ENCODE measurements at places on chromosomes 13 and 19. TPM values are rescaled to one million over a fixed set of nuclear protein-coding genes. Genes with fewer than 3 reads are reported as not detected.
A peak's percentile ranks its signal among the peaks of the same experiment; 100 is the strongest.

DNA sequence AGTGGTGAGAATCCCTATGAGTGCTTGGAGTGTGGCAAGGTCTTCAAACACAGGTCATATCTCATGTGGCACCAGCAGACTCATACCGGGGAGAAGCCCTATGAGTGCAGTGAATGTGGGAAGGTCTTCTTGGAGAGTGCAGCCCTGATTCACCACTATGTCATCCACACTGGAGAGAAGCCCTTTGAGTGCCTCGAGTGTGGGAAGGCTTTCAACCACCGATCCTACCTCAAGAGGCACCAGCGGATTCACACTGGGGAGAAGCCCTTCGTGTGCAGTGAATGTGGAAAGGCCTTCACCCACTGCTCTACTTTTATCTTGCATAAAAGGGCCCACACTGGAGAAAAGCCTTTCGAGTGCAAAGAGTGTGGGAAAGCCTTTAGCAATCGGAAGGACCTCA is 18.7 kb upstream of the AURKC start:
- no peak for DNase-seq

Gene AP1M2
- not detected for total RNA-seq

Gene TTC9B
- not detected for total RNA-seq

- DNase-seq: peak; percentile 94
Observed at GRCh38 chr19:58033741-58034476, at the start of gene ZSCAN1. TSS of gene ZSCAN1 (plus strand) at chr19:58034025. CDS start at chr19:58037837, 3,812 bp downstream.

Gene DACH1
- total RNA-seq: 3.5 TPM

- no peak for DNase-seq
Observed at GRCh38 chr13:52085421-52085820, 43.5 kb downstream of the NEK5 start.

- no peak for DNase-seq
Observed at GRCh38 chr19:45809643-45810159, 5.4 kb downstream of the RSPH6A start.

GRCh38 chr19:32624410-32624809 is 43.4 kb downstream of the PDCD5 start:
- no peak for DNase-seq

Gene RGS9BP
- total RNA-seq: 15.3 TPM

Gene ADGRL1
- 24.0 TPM for total RNA-seq

DNA sequence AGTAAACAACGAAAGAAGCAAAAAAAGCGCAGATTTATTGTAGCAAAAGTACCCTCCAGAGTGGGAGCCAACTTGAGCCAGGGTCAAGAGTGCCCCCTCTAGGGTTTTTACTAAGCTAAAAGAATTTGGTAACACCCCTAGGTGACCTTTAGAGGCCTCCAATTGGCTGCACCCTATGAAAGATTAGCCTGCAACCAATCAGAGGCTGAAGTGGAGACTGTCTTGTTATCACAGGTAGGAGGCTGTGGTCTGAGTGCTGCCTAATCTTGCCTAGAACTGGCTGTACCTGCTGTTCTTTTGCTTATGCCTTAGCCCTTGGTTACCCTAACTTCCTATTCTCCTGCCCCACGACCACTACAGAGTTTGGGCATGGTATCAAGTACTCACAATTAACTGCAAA is 38.3 kb downstream of the ANKRD10 start:
- no peak for DNase-seq

Gene ZFP82
- 5.0 TPM for total RNA-seq

- no peak for DNase-seq
Observed at GRCh38 chr13:51336746-51337145, 2.7 kb upstream of the SERPINE3 start.

DNA sequence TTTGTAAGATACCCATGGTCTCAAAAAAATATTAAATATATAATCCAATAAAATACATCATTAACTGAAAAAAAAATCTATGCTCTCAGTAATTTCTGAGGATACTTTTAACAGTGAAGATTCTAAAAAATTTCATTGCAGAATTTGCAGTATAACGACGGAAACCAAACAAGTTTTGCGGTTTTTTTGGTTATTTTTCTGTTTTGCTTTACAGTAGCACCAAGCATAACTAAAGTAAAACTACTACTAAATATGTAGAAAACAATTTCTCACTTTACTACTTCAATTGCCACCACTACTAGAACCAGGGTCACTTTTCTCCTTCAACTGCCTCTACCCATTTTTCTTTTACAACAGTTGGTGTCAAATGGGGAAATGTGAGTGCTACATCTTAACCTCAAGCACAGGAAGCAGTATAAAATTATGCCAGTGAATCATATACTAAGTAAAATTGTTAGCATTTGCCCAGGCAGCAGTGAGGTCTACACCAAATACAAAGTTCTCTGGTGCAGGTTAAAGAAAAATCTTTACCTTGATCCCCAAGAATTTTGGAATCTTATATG is 24.1 kb downstream of the MICU2 start:
- DNase-seq: no peak

GRCh38 chr13:96744367-96745331 is 249.6 kb downstream of the OXGR1 start:
- DNase-seq: no peak

GRCh38 chr19:55132453-55133129 is 15.2 kb upstream of the PPP1R12C start:
- DNase-seq: no peak

Gene KLK4
- total RNA-seq: not detected

DNA sequence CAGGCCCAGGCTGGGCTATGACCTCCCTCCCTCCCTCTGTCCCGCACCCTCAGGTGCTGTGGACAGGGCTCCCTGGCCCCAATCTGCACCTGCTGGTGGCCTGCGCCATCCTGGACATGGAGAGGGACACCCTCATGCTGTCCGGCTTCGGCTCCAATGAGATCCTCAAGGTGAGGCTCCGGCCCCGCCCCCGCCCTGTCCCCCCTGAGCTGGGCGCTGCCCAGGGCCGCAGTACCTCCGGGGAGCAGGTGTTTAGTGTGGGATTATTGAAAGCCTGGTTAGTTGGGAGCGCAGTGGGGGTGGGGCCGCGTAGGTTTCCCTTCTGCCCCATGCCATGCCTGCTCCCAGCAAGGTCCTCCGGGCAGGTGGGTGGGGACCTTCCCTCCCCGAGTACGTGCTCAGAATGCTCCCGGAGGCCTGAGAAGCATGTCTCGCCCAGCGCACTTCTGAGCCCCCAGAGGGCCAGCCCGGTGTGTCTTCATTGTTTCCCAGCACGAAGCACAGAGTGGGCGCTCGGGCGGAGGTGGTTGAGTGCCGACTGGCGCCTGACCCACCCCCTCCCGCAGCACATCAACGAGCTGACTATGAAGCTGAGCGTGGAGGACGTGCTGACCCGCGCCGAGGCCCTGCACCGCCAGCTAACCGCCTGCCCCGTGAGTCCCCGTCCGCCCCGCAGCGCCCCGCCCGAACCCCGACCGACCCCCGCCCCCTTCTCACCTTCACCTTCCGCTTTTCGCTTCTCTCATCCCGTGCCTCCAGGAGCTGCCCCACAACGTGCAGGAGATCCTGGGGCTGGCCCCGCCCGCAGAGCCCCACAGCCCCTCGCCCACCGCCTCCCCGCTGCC is 8.8 kb downstream of the IL4I1 start:
- DNase-seq: no peak

DNA sequence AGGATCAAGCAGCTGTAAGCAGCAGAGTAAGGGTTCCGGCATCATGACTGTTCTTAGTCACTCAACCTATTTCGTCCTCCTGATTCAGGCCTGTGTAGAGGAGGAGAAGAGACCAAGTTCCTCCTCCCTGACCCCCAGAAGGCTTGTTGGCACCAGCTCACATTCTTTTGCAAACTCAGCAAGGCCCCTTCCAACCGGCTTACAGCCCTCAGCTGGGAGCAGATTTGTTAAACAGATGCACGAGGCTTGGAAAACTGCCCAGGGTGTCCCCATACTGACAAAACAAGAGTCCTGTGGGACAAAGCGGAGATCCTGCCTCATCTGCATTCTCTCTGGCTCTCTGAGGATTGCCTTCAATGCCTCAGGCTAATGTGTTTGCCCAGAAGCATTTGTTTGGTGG is 113.2 kb upstream of the SOX21 start:
- DNase-seq: peak; percentile 64

DNA sequence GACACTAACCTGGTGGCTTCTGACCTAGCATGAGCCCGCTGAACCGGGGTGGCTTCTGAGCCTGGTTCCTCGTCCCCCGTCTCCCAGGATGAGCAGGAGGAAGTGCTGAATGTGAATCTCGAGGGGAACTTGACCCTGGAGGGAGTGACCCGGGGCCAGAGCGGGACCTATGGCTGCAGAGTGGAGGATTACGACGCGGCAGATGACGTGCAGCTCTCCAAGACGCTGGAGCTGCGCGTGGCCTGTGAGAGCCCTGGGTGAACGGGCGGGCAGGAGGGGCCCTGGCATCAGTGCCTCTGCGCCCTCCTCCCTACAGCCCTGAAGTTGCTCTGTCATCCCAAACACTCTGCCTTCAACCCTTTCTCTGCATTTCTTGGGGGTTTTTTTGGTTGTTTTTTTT is 5.6 kb downstream of the BCAM start:
- no peak for DNase-seq

- no peak for DNase-seq
Observed at GRCh38 chr13:50626101-50626547, 217.4 kb downstream of the DLEU7 start.

DNA sequence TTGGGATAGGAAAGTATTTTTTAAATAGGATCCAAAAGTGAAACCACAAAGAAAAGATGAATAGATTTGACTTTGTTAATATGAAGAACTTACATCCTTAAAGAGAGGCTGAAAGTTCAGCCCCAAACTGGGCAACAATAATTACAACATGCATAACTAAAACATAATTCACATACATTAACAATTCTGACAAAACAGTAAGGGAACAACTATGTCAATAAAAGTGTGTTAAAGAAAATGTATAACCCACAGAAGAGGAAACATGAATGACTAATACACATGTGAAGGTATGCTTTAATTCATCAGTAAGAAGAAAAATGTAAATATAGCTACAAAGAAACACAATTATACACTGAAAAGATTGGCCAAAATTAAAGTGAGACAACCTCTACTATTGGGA is 1597.6 kb upstream of the MIR17HG start:
- no peak for DNase-seq

Gene ZNF846
- total RNA-seq: 10.8 TPM

GRCh38 chr13:75760131-75761021 is 124.2 kb downstream of the LMO7 start:
- DNase-seq: no peak

GRCh38 chr13:74047931-74048600 is 86.1 kb downstream of the KLF12 start:
- no peak for DNase-seq

DNA sequence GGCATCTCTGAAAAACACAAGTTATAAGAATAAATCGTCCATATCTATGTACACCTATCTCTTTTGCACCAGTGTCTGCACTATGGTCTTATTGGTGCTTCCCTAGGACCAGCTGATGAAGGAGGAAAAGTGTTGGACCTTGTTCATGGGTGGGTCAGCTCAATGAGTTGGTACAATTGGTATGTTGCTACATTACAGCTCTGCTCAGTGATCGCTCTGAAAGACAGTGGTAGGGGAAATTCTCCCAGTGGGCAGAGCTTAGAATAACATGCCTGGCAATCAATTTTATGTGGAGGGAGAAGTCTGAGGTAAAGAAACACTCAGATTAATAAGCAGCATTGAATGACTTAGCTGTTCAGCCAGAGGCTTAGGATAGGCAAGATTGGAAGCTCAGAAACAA is 138.7 kb upstream of the KL start:
- DNase-seq: no peak

Gene OR10H1
- not detected for total RNA-seq

GRCh38 chr19:13281567-13282291 is 131.5 kb downstream of the IER2 start:
- DNase-seq: no peak

Gene SNAPC2
- total RNA-seq: 9.7 TPM

DNA sequence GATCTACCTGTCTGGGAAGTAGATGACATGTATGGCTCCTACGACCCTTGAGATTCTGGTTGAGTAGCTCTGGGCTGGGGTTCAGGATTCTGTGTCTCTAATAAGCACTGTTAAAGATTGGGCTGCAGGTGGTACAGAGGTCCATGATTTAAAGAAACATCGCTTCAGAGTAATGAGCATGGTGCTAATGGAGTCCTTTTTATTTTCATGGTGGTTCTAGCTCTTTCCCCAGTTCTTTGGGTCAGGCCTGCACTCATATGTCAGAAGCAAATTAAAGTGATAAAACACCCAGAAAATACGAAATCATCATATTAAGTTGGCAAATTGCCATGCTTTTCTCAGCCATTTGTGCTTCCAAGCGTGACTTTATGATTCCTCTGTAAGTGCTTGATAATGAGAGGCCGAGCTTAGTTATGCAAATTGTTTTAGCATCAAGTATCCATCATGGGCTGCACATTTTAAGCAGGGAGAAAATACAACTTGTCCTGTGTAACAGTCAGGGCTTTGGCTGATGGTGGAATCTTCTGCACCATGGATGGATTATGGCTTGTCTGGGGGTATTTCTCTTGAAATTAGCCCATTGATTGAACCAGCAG is 45.1 kb downstream of the MTUS2 start:
- no peak for DNase-seq

Gene KCNJ14
- 0.35 TPM for total RNA-seq

- DNase-seq: no peak
Observed at GRCh38 chr13:95955255-95955654, 97.9 kb downstream of the UGGT2 start.

Gene FUT2
- total RNA-seq: not detected

Gene ERICH6B
- not detected for total RNA-seq

- no peak for DNase-seq
Observed at GRCh38 chr13:40024204-40024966, 368.9 kb downstream of the COG6 start.

DNA sequence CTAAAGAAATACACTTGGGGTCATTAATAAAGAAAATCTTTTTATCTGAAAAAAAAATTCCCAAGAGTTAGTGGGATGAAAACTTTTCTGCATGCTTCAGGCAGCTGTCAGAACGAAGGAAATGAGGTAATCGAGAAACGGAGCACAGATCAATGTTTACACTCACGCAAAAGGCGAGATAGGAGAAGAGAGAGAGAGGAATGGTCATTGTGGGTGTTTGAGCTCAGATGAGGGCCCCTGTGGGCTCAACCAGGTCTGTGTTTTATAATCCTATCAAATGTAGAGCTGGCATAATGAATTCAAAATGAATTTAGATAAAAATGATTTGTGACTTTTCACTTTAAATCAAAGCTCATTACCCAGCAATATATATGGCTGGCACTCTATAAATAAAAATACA is 6.3 kb upstream of the RXFP2 start:
- DNase-seq: no peak

DNA sequence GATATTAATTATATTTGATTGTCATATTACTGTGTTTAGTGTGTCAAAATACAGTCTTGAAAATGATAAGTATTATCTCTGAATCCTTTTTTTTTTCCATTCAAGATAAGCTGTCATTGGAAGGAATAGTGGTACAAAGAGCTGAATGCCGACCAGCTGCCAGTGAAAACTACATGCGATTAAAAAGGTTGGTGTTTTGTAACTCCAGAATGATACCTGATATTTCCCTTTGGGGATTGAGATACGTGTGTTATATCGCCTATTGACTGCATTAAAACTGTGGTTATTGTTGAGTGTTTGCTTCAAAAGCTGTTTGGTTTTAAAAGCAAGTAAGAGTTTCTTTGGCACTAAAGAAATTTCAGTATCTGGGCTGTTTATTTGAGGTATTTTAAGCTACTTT is 6.5 kb upstream of the KCTD4 start:
- no peak for DNase-seq

Gene UBE2L5
- not detected for total RNA-seq

Gene CRLF1
- 21.4 TPM for total RNA-seq

- no peak for DNase-seq
Observed at GRCh38 chr19:45676851-45677263, 8.8 kb downstream of the GIPR start.

Data from left ventricle myocardium superior (tissue), 1 donor.